ENCODE measurements at places on chromosomes 1 and 21.
A peak's percentile ranks its signal among the peaks of the same experiment; 100 is the strongest.

DNA sequence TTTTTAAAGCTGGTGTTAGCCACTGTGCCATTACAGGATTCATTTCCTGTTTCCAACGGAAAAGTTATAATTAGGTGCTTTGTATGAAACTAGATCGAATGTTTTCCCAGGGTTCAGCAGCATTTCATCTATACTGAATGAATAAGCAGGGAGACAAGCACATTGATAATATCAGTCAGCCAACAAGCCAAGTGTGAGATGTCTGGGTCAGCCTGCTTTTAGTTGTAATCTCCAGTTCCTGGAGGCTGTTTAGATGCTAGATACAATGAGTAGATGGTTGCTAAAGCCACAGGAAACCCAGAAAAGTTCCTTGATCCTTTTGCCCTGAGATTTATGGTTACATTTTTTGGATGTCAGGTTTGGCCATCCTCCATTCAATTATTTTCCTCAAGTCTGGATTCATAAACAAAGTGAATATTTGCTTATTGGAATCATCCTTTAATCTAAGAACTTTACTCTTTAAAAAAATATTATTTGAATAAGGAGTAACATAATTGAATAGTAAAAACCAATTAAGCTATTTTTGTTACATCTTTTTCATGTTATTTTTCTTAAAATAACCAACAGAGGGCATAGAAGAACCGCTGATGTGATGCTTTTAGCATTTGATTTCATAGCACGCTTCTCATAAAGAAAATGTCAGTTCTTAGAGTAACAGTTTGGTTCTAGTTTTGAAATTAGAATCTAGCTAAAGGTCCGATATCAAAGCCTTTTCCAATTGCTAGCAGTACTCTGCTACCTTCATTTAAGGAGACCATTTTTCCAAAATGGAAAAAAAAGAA, 76.6 kb downstream of the HSPA13 start:
- DNase-seq = no peak

DNA sequence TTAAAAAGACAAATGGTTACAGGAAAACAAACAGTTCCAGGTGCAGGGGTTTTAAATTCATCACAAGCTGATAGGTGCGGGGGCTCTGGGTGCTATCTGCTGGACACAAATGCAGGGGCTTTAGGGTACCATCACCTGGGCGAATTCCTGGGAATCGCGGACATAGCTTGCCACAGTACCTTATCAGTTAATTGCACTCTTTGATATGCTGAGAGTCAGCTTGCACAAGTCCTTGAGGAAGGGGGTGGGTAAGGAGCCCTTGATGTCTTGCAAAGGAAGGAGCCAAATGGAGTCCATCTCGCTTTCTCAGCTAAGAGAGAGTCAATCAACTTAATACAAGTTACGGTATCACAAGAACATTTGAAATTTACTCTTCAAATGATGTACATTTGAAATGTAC, 25.4 kb upstream of the TMEM54 start:
- no peak for DNase-seq

DNA sequence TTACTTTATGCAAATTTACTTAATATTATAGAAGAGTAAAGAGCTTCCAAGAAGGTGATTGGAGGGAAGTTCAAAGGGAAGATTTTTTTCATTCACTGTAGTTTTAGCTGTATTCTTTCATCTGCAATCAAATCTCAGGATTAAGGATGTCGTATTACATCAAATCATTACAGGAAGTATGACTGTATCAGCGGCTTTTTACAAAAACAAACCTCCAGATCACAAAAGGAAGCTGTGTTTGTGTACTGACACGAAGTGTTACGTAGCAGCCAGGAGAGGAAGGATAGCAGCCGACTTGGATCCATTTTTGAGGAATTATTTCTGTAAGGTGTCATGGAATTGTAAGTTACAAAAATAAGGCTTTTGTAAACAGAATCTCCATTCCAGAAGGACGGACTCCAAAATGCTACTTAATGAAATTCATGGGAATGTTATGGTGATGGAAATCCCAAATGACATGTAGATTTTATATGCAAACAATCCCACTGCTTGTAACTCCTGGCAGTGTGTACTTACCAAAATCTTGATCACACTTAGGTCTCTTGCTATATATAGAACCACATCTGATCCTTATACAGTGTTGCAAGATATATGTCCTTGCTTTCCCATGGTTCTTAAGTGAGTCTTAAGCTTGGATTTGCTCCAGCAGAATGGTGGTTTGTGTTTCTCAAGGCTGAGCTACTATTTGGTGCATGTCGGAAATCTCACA, 49.8 kb downstream of the KCNJ15 start:
- DNase-seq = no peak

GRCh38 chr21:25039461-25040380, 567.6 kb downstream of the MRPL39 start:
- no peak for DNase-seq

DNA sequence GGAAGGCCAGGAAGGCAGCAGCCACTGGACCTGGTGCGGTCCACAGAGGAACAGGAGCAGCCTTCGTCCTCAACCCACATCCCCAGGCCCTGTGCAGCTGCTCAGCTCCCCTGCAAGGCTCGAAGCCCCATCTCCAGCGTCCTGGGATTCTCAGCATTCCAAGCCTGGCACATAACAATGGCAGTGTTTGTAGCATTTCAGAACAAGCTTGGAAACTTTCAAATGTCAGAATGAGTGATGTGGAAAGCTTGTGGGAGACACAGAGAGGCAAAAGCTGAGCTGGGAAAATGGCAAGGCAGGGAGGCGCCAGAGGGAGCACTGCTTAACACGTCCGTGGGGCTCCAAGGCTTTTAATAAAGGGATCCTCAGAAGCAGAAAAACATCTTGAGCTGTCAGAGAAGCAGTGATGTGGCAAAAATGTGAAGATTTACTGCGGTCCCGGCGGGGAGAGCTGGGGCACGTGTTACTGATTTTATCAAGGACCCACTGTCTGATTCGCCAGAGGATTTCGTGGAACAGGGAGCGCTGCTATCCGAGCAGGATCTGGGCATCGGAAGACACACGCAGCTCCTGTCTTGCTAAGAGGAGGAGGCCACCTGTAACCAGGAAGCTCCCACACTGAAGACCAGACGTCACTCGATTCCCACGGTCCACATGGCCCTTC, 38.1 kb downstream of the TOMM20 start:
- DNase-seq = peak; percentile 47
